ENCODE measurements at places on chromosomes 16 and 17.

GRCh38 chr17:57871155-57871554 is 21.3 kb upstream of the MRPS23 start:
- no peak for DNase-seq

GRCh38 chr16:14549789-14550153 is 80.3 kb downstream of the PARN start:
- no peak for DNase-seq

- no peak for DNase-seq
Observed at GRCh38 chr16:16030449-16030848, 81.0 kb downstream of the ABCC1 start.

- DNase-seq, result no peak
Observed at GRCh38 chr16:12920739-12921138, 19.3 kb downstream of the SHISA9 start.

DNA sequence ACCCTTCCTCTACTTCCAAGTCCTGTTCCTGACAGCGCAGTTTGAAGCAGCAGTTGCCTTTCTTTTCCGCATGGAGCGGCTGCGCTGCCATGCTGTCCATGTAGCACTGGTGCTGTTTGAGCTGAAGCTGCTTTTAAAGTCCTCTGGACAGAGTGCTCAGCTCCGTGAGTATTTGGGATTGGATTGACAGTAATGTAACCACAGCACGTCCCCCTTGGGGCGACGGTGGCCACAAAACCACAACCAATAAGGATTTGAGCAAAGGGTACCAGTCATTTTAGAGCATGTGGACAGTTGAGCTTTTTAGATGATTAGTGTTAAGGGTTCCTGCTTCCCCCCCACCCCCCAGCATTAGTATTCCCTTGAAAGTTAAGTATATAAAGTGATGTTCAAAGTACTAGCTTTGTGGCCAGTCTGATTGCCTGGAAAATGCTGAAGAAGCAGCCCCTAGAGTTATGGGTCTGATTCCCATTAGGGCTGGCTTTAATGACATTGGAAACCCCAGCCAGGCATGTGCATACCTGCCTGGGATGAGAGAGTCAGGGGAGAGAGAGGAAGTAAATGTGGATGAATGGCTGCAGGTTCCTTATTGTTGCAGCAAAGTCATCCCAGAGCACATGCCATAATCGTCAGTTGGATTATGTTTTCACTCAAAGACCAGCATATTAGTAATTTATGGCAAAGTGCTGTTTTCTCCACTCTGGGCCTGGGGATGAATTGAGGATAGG is 31.6 kb upstream of the SLC12A3 start:
- DNase-seq, result no peak

GRCh38 chr17:19507775-19508576 is 25.7 kb upstream of the SLC47A1 start:
- DNase-seq, result peak; percentile 98

All from islet precursor cell (in vitro differentiated cells).